ENCODE measurements at places on chromosomes 7 and 10.
A peak's percentile ranks its signal among the peaks of the same experiment; 100 is the strongest.

GRCh38 chr7:71652510-71652909 is 520.6 kb downstream of the GALNT17 start:
- no peak for DNase-seq

GRCh38 chr10:131651674-131652437 is 249.0 kb upstream of the PPP2R2D start:
- no peak for DNase-seq

DNA sequence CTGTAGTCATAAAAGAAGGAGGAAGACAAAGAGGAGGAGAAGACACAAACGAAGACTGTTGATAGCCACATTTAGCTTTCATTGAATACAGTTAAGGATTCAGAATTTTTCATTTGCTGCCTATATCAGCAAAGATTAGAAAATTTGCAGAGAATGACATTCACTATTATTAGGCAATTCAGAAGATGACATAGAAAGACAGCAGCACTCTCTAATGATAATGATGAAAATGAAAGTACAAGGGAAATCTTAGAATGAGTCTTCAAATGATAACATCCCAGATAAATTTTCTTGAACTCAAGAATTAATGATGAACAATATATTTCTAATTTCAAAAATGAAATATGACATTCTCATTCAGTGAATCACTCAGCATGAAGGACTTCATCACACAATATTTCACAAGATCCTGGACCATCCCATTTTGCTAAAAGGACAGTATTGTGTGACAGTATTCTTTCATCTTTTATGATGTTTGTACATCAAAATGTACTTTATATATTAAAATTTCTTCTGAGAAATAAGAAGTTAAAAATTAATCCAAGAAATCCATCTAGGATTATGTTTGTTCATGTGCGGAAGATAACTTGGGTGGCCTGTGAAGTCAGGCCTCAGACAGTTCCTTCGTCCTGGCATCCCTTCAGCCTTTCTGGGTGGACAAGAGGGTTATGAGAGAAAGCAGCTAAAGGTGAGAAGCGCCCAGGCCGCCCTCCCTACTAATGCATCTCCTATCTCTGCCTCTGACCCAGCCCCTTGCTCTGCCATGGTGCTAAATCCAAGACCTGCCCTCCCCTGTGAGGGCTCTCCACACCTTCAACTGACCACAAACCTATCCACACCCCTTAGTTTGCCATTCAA is 47.4 kb upstream of the CAMK2B start:
- no peak for DNase-seq

GRCh38 chr7:108030516-108030915 is 27.6 kb upstream of the LAMB1 start:
- DNase-seq = no peak

DNA sequence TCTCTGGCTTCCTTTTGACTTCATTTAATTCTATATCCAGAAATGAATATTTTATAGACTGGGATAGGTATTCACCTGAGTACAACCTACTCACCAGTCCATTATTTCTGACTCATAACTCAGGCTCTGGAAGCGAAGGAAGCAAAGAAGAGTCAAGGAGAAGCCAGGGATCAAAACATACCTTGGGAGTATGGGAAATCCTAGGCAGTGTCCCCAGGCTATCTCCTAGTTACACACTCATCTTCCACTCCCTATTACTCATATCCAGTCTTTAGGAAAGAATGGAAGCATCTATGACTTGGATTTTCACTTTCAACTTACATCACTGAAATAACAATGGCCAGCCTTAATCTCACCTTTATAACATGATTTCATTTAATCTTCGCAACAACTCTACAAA is 40.9 kb upstream of the ELAPOR2 start:
- DNase-seq = no peak

DNA sequence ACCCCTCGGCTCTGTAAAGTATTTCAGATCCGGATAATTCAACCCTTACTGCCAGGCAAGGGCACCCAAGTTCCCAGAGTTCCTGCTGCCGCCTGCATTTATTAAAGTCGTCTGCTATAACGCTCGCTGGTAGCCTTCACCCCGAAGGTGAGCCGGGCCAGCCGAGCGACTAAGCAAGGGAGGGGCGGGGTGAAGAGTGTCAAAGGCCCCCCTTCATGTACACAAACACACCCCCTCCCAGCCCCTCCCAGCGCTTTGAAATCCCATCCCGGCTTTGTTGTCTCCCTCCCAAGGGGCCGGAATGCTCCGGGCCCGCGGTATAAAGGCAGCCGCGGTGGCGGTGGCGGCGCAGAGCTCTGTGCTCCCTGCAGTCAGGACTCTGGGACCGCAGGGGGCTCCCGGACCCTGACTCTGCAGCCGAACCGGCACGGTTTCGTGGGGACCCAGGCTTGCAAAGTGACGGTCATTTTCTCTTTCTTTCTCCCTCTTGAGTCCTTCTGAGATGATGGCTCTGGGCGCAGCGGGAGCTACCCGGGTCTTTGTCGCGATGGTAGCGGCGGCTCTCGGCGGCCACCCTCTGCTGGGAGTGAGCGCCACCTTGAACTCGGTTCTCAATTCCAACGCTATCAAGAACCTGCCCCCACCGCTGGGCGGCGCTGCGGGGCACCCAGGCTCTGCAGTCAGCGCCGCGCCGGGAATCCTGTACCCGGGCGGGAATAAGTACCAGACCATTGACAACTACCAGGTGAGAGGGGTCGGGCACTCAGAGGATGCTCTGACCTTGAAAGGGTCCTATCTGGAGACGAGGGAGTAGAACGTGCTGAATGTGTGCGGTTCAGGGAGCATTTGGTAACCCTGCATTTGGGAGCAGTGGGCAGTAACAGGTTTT is at the start of gene DKK1:
DKK1 (plus strand) TSS at position 349 of the 889 bp plus-strand sequence; CDS start at position 503, 154 bp downstream.
- peak; percentile 93 for DNase-seq

DNA sequence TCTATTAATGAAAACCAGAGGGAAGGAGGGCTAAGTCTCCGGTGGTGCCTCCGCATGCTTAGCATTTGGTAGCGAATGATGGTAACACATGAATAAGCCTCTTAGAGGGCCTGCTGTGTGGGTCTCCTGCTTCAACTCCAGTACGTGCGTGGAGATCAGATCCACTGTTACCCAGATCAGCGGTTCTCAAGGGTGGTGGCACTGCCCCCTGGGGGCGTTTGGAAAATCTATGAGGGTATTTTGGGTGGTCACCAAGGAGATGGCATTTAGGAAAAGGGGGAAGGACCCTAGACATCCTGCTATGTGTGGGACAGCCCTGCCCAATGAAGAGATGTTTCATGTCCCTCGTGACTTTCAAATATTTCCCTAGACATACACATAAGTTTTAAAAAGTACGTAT is 57.1 kb upstream of the TM9SF3 start:
- no peak for DNase-seq

GRCh38 chr10:29622382-29622922 is 12.3 kb downstream of the SVIL start:
- no peak for DNase-seq
